ENCODE measurements at places on chromosomes 16 and 17. TPM values are rescaled to one million over a fixed set of nuclear protein-coding genes. Genes with fewer than 3 reads are reported as not detected.

- no peak for DNase-seq
Observed at GRCh38 chr16:89385712-89386111, 104.6 kb downstream of the ANKRD11 start.

DNA sequence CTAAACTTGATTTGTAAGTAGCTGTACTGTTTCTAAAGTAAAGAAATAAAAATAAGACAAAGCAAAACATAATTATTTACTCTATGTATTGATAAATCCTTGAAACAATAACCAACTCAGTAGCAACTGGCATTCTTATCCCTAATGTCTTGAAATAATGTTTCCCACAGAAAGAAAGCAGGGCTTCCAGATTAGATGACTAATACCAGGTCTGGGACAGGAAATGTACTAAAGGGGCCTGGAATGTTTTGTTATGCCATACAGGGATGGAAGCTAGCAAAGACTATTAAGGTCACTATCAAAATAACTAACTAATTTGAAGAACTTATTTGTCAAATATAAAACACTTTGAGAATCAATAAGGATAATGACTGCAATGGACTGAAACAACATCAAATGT is 82.1 kb downstream of the CFDP1 start:
- DNase-seq: no peak

Gene KRTAP4-1
- total RNA-seq: not detected

DNA sequence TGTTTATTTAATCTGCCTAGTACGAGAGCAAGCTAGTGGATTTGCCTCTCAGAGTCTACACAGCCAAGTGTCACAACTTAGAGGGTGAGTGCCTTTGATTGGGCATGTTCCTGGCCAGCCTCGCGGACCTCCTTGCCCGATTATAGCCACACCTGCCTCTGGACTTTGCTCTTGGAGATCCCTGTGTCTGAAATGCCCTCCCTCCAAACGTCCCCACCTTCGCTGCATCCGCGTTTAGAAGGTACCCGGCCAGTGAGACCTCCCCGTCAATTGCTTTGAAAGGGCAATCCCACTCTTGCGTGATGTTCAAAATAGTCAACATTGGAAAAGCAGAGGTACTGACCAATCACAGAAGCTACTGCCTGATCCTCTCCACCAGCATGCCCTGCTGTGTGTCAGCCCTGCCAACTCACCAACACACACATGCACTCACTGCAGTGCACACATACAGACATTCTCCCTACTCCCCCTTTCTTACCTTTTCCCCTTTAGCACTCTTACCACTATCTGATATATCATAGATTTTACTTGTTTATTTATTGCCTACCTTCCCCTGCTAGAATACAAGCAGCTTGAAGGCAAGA is 6.5 kb upstream of the SDK2 start:
- DNase-seq: no peak

GRCh38 chr16:54430491-54431030 is 144.0 kb upstream of the IRX3 start:
- peak; percentile 54 for DNase-seq

Gene KRTAP2-3
- 0.33 TPM for total RNA-seq

DNA sequence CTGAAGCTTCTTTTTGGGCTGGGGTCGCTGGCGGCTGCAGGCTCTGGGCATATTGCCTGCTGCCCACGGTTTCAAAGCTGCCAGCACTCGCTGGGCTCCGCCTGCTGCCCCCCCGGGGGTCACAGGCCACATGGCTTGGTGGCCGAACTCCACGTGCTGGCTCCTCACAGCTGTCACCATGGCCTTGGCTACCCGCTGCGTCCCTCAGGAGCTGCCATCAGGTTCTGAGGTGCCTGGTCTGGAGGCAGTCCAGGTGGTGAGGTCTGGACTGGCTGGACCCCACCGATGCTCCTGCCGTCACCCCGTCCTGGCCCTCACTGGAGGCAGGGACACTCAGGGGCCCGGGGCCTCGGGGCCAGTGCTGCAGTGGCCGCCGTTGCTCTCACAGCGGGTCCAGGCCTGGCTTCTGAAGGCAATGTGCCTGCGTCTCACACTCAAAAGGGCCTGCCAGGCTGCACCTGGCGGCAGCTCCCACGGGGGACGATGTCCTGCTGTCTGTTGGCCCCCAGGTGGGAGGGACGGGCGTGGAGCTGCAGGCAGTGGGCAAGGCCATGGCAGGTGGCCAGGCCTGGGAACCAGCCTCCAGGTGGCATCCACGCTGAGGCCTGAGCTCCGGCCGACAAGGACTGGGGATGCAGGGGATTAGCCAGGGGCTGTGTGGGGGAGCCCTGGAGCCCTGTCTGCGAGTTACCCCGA is 13.3 kb downstream of the CAPN15 start:
- no peak for DNase-seq

DNA sequence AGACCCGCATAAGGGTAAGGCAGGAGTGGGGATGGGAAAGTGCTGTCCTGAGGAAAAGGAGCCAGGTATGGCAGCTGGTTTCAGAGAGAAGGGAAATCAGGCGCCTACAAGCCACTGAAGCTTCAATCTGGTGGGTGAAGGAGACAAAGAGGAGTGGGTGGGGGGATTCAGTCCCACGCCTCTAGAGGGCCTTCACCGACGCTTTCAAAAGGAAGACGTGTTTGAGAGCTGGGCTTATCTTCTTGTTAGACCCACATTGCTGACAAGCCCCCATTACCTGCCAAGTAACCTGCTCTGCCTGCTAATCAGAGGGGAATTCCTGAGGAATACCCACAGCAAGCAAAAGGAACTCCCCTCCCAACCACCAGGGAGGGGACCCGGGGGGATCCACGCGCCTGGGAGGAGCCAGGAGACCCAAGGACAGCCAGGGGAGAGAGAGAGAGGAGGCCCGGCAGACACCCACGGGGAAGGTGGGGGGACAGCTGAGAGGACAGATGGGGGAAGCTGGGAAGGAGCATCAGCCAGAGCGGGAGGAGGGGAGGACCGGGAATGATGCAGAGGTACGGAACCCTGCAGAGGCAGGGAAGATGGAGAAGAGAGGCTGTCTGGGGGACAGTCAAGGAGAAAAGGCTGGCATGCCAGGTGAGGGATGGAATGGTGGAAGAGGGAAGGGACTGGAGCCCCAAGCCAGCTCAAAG is 1.0 kb downstream of the MTMR4 start:
- DNase-seq: no peak

Gene PRAC1
- total RNA-seq: not detected

DNA sequence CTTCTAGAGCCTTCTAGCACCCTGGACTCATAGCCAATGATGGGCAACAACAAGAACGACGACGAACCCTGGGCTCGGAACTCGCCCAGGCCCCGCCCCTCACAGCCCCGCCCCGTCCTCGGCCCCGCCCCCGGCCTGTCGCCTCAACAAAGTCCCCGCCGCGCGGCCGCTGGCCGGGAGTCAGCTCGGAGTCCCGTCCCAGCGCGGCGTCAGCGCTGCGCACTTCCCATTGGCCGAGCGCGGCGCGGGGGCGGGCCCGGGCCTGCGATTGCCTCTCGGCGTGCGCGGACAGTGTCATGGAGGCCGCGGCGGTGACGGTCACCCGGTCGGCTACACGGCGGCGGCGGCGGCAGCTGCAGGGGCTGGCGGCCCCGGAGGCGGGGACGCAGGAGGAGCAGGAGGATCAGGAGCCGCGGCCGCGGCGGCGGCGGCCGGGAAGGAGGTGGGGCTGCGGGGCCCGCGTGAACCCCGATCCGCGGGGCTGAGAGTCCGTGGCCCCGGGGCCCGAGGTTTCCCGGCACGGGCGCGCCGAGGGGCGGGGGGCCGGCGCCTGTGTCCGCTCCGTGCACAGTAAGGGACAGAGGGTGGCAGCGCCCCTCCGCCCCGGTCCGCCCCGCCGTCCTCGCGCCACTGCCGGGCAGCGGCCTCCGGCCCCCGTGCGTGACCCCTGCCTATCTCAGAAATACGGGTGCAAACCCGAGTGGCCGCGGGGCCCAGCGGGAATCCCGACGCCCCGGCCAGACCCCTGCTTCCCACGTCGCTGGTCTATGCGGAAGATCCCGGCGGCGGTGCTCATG is at the start of gene ENGASE:
ENGASE (plus strand) TSS at position 176 of the 797 bp plus-strand sequence; CDS start at position 297, 121 bp downstream.
- peak; percentile 94 for DNase-seq

DNA sequence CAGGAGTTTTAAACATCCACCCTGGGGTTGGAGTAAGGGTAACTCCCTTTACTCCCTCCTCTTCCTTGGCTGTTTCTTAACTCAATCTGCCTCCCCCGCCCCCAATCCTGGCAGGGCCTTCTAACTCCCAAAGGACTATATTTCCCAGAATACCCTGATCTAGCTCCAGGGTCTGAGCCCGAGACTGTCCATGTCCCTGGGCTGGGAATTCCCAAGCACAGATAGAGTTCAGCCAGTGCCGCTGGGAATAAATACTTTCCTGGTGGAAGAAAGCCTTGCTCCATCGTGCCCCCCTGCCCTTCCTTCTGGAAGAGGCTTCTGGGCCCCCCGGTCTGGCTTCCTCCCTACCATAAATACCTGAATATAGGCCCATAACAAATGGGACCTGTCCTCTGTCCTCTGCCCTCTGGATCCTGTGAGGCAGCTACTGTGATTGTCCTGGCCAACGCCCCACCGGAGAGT is 10.2 kb downstream of the BAHCC1 start:
- DNase-seq: no peak

Gene TVP23B
- total RNA-seq: 47.0 TPM

Gene TNFSF13
- total RNA-seq: 1.7 TPM

Gene CCL17
- not detected for total RNA-seq

- DNase-seq: no peak
Observed at GRCh38 chr17:44465897-44466296, 37.3 kb downstream of the GPATCH8 start.

GRCh38 chr17:20944014-20944865 is 98.6 kb downstream of the USP22 start:
- DNase-seq: peak; percentile 4

- no peak for DNase-seq
Observed at GRCh38 chr16:2335286-2335895, 5.1 kb downstream of the ABCA3 start.

Gene VTN
- 3.3 TPM for total RNA-seq

DNA sequence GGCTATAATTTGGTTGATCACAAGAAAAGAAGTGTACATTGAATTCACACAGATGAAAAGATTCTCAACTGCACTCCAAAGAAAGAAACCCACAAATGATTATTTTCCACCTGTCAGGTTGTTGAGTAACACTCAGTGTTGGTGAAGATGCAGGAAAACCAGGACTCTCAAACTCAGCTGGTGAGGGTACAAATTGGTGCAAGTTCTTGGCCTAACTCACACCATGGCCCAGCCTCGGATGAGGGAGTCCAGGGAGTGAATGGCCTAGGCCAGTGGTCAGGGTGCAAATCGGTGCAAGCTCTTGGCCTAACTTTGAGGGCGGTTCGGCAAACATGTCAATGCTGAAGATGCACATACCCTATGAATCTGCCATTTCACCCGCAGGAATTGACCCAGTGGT is 8.6 kb downstream of the SCNN1B start:
- DNase-seq: no peak

GRCh38 chr17:78524870-78525510 is 52.2 kb downstream of the DNAH17 start:
- no peak for DNase-seq

GRCh38 chr17:917391-917811 is 62.2 kb downstream of the NXN start:
- no peak for DNase-seq
